ENCODE measurements at places on chromosomes 4 and X. TPM values are rescaled to one million over a fixed set of nuclear protein-coding genes. Genes with fewer than 3 reads are reported as not detected.

Gene PLA2G12A
- total RNA-seq, result 22.6 TPM

Gene HTR2C
- 0.05 TPM for total RNA-seq

Gene UCP1
- total RNA-seq, result not detected

Gene ASMT
- total RNA-seq, result not detected

Gene SPANXC
- not detected for total RNA-seq

Gene TMEM255A
- not detected for total RNA-seq

Gene ARHGAP36
- total RNA-seq, result not detected

Gene MXRA5
- total RNA-seq, result 49.6 TPM

Gene ADGRG4
- not detected for total RNA-seq

Gene SPANXB1
- not detected for total RNA-seq

Gene CPZ
- total RNA-seq, result 47.1 TPM

Gene COX7B2
- not detected for total RNA-seq

Gene GRIA3
- not detected for total RNA-seq

Gene RIPPLY1
- total RNA-seq, result 14.6 TPM

Gene DIAPH2
- 19.7 TPM for total RNA-seq

Measured in SJCRH30 (cell line).